ENCODE measurements at places on chromosomes 2 and 18.

- DNase-seq = no peak
Observed at GRCh38 chr18:3234457-3234856, 13.1 kb upstream of the MYL12A start.

DNA sequence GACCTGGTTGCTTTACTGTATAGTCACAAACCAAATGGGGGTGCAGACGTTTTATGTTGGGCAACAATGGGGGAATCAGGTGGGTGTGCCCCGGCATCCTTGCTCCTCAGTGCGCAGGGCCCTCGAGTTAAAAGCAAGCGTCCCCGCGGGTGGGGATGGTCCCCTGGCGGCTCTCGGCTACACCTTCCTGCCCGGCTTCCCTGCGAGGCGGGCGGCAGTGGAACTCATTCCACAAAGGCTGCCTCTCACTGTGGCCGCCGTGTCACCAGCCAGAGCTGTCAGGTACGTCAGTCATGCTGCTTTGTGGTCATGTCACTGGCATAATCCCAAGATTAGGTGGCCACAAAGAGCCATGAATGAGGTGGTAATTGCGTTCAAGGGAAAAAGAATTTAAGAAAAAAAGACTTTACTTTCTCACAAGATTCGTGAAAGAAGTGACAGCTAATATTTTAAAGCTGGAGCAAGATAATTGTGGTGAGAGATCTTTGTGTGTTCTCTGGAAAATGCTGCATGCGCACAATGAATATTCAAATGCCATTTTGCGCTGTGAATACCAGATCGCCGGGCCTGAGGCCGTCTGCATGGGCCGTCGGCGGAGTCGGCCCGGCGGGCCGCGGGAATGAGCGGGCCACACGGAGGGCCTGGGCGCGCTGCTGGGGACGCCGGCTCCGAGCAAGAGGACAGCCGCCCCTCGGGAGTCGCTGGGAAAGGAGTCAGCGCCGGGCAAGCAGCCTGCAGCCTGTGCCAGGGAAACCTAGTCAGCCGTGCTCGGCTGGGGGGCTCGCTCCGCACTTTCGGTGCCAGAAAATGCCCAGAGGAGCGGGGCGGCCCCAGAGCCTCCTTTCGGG, 82.3 kb upstream of the LDLRAD4 start:
- DNase-seq = no peak

DNA sequence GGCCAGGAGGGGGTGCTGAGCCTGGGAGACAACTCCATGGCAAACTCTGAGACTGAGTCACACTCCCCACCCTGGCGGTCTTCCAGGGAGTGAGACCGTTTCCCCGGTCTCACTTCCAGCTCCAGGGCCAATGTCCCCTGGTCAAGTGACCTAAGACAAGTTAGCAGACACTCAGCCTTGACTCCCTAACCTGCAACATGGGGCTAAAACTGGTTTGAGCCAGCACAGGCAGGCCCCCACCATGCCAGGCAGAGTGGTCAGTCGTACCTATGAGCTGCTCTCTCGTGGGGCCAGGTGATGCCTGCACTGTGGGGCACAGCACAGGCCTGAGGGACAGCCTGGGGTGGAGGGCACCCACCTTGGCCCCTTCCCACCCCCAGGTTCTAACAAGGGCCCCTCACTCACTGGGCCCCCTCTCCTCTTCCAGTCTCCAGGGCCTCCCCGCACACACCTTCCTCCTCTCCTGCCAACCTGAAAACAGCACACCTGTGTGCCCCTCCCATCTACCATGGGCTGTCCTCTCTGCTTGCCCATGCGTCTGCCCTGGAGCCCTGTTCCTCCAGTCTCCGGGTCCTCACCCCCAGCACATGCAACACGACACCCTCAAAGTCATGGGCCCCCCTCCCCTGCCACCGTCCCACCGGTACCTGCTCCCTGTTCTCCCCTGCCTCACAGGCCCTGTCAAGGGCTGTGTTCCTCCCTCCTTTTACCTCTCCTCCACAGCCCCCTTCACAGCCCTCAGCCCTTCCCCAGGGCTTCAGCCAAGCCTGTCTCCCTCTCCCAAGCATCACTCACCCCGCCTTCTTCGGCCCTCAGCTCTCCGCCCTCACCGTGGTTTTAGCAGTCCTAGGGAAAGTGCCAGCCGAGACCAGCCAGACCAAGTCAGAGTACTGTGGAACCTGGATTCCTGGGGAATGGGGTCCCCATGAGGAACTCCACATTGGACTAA, 1.6 kb downstream of the GPR17 start:
- DNase-seq = no peak

GRCh38 chr2:26612522-26613240, 28.5 kb downstream of the CIB4 start:
- DNase-seq = no peak

DNA sequence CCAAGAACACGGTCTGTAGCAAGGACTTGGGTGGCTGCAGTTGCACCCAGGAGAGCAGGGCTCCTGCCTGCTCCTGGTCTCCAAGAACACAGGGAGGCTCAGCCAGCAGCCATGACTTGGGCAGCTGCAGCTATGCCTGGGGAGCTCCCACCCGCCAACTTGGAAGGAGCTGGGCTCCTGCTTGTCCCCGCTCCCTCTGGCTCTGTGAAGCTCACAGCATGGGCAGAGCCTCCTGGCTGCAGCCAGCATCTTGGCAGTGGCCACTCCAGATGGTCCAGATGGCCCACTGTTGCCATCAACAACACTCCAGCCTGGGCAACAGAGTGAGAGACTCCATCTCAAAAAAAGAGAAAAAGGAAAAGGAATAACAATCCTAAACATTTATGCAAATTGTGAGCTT, 5.2 kb downstream of the ZSCAN30 start:
- no peak for DNase-seq

GRCh38 chr2:165691615-165692014, 102.4 kb downstream of the GALNT3 start:
- no peak for DNase-seq

DNA sequence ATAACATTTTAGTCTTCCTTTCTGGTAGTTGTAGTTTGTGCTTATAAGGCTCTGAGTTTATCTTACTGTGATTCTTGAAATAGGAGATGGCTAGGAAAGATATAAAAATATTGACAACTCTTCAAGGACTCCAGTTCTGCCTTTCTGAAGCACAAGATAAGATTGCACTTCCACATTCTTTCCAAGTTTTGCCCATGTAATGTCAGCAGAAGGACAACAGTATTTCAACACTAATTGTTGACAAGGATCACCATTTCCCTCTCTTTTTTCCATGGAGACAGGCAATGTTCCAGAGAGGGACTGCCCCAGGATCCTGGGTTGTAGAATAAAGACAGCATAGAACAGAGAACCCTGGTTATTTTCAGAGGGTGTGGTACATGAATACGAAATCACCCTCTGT, 279.1 kb upstream of the CNTNAP5 start:
- DNase-seq = no peak

GRCh38 chr18:24187049-24187448, 48.2 kb downstream of the CABYR start:
- DNase-seq = no peak

DNA sequence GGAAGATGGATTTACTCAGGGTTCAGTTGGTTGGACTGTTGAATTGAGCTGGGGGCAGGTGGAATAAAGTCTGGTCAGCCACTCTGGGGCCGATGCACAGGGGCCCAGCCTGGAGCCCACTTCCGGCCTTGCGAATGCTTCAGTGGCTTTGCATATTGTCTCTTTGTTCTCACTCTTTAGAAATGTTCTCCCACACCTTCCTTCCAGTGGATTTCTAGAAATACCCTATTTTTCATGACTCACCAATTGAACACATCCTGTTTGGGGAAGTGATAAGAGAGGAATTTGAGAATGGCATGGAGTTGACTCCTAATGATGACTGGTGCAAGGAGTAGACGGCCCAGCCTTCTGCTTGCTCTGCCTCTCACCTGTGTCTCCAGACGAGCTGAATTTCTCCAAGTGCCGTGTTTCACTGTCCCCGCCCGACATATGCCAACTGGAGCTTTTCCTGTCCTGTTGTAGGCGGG, 28.1 kb downstream of the ASAP2 start:
- DNase-seq = no peak

DNA sequence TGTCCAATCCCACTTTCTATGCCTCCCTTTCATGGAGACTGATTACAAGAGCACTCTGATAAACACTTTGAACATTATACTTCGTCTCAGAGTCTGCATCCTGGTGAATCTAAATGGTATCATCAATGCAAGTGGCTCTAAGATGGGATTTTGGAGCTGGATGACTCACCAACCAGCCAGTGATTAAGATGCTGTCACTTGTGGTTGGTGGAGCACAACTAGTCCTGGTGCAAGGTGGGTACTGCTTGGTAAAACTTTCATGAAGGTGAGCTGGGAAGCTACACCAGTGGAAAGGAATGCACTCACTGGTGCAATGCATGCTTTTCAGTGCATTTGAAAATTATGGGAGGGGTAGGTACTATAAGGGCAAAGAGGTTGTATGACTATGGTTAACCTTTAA, 137.7 kb upstream of the TRIB2 start:
- DNase-seq = no peak

DNA sequence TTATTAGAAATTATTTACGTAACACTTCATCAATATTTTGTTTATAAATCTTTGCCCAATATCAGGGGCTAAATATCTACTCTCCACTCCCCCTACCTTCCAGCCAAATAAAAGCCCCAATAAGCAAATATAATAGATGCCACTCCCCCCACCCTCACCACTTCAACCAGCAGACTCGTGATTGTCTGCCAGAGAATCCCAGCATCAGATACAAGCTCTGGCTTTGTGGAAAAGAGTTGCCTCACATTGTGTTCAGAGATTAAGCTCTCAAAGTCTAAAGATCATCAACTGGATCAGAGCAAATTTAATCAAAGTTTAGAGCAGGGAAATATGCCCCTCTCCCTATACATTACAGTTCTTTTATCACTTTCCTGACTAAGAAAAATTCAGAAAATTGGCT, 39.5 kb downstream of the AOX1 start:
- no peak for DNase-seq

Measured in SK-N-MC (cell line).